Inflammatory macrophage treated with lipopolysaccharide for 1 hour (primary cell): ENCODE measurements at places on chromosomes 2 and 18.

- DNase-seq, result no peak
Measured at GRCh38 chr2:25853038-25853638, 25.1 kb downstream of the ASXL2 start.

GRCh38 chr2:50215736-50216135 is 816.2 kb downstream of the NRXN1 start:
- no peak for DNase-seq

GRCh38 chr2:18465979-18466378 is 94.5 kb downstream of the RDH14 start:
- no peak for DNase-seq

- peak; percentile 70 for DNase-seq
Measured at GRCh38 chr2:149040451-149040850, 2.0 kb downstream of the LYPD6B start.

- DNase-seq, result no peak
Measured at GRCh38 chr2:129912871-129913694, 66.4 kb upstream of the RAB6C start.

- DNase-seq, result no peak
Measured at GRCh38 chr2:118464046-118464445, 375.8 kb downstream of the INSIG2 start.

DNA sequence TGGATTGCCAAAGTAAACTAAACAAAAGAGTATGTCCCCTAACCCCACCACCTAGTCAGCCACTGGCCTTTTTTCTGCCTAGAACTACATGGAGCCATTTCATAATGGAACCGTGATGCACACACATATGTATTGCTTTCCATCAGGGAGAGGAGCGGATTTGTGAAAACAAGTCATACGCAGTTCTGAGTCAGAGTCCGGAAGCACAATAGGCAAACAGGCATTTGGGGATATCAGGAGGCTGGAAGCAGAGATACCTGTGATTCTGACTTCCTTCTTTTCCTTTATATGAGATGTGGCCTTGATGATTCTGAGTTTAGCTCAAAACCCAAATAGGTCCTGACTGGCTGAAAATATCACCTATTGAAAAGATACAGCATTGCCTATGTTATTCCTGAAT is 93.5 kb downstream of the TMEM163 start:
- DNase-seq, result no peak

DNA sequence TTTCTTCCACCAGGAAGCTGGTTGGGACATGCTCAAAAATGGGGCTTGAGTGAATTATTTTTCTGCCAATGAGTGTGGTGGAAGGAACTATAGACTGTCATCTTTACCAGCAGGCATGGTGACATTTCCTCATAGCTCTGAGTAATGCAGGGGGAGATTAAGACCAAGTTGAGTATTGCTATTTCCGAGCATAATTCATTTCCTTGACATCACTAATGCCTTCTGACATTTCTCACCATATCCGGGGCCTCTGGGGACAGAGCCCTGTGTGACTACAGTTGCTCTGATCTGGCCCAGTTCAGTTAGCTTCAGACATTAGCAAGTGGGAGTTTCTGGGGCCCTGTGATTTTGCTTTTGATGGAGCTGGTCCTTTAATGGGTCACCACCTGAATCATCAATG is 410.4 kb downstream of the MEIS1 start:
- no peak for DNase-seq

DNA sequence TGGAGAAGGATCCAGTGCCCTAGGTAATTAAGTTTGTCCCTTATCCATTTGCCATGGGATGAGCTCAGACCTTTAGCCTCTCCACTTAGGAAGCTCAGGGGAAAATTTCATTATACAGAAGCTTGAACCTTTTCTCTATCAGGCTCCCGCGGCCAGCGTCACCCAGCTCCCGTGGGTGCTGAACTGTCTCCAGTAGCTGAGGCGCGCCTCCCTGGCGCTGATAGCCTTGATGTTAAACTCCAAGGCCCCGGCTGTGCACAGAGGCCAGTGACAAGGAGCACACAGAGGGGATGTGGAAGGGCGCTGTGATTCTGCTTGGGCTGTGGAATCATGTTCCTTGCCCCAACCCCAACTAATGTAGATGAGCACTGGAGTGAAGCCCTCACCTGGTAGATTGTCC is 50.8 kb downstream of the NRP2 start:
- no peak for DNase-seq
